ENCODE measurements at places on chromosomes 3 and 15.

DNA sequence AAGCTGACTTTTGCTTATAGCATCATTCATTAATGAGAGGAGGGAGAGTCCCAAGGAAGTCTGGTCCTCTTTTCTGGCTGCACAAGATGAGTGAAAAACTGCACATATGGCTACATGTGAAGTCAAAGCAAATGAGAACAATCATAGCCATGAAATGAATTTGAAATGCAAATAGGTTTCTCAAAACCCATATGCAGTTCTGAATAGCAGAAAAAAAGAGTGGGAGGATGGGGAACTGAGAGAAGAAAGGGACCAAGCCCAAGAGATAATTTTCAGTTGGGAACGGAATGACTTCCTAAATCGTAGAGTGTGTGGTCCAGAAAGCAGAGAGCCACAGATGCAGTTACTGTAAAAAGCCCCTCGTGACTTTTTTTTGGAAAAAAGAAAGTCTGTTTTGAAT lies 66.3 kb downstream of the GTPBP8 start:
- DNase-seq: no peak

DNA sequence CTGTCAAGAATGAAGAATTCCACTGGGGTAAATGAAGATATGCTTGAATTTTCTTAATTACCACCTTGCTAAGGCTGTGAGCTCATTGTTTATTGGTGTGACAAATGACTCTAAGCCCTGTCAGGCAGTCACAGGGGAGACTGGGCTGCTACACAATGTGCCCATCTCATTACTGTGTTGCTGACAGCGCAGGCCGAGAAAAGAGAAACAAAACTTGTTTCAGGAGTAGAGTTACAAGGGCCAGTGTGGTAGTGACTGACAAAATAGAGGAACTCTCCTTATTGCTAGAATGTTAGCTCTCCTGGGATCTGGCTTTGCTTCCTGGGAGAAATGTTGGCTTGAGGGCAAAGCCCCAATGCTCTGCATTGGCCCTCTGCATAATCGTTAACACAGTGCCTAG lies 130.4 kb upstream of the CRBN start:
- no peak for DNase-seq

DNA sequence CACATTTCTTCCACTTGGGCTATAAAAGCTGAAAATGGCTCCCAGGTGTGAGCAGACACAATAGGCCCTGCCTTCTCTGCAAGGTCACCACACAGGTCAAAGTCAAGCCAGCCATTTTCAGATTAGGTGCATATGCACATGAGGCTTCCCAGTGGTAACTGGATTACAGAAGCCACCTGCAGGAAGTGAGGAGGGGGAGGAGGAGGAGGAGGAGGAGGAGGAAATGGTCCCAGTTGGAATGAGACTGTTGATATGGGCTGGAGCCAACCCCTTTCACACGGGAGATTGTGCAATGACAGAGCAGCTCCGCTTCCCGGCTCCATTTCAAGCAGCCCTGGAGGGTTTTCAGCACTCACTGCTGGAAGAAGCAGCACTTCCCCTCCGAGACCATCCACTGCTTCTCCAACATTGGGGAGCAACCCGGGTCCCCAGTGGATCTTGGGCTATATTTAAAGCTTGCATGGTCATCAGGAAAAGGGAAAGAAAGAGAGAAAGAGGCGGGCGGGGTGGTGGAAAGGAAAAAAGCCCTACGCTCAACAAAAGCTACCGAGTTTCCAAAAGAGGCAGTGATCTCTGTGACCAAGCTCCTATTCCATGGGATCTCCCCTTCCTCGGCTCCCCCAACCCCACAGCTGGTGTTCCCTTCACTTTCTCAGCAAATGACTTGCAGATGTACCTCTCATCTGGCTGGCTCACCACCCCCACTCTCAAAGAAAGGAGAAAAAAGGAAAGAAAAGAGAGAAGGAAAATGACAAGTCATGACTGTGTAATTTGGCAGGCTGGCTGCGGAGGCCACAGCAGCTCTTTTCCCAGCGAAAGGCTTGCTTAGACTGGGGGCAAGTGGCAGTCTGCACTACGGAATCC lies 58.3 kb downstream of the LRIG1 start:
- DNase-seq: peak; percentile 76

- no peak for DNase-seq
Observed at GRCh38 chr3:160612386-160613075, 47.2 kb upstream of the KPNA4 start.

- DNase-seq: no peak
Observed at GRCh38 chr15:88619796-88620195, 1.3 kb upstream of the AEN start.

DNA sequence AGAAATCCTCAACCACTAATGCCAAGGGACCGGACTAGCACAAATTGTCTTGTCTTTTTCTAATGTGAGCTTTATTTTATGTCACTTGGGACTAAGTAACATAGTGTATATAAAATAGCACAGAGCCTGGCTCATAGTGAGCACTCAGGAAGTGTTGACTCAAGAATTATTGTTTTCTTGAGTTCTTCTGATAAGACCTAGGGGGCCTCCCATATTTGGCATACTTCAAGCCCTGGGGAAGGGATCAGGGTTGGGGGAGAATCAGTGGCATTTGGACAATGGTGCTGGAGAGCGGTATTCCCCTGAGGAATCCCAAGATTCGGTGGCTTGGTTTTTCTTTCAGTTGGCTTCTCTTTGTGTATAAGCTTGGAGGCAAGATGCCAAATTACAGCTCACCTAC lies 19.4 kb downstream of the ZNF80 start:
- no peak for DNase-seq

GRCh38 chr3:193788189-193788991 lies 195.4 kb downstream of the OPA1 start:
- DNase-seq: no peak

GRCh38 chr3:35528728-35529127 lies 110.6 kb upstream of the ARPP21 start:
- no peak for DNase-seq

DNA sequence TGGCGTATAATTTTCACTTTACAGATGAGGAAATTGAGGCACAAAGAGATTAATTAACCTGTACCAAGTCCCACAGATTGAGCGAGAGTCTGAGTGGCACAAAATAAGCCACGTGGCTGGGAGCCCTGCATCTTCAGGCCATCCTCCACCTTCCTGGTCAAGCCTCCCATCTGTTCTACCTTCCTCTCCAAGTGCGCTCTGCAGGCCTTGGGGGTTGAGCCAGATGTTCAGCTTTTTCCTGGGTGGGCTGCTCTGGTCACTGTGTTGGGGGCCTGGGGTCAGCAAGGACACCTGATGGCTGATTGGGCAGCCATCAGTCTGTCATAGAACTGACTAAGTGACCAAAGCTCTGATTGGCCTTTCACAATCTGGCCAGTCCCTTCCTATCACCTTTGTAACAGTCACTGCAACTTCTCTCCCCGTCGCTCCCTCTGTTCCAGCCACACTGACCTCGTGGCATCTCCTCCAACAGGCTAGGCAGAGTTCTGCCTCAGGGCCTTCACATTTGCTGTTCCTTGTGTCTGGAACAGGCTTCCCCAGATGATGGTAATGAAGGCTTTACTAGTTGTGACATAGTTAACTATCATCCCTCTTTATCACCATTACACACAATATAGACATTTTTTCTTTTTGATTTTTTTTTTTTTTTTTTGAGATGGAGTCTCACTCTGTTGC lies 46.8 kb downstream of the SCN5A start:
- no peak for DNase-seq

GRCh38 chr3:196131921-196132320 lies 50.0 kb upstream of the TFRC start:
- DNase-seq: no peak

DNA sequence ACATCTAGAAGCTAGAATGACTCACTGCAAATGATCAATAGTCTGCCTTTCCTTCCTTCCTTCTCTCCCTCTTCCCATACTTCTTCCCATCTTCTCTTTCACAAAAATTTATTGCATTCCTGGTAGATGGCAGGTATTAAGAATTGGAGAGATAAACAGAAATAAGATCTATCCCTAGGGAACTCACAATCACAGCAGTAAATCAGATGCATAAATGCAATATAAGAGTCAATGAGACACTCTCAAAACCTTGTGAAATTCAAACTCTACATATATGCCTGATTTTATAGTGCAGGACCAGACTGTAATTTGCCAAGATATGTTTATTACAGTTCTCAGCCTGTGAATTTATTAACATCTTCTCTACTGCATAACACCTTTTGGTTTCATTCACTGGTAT lies 78.3 kb upstream of the ARL6 start:
- DNase-seq: no peak

GRCh38 chr3:127770671-127771355 lies 51.5 kb downstream of the MGLL start:
- no peak for DNase-seq

DNA sequence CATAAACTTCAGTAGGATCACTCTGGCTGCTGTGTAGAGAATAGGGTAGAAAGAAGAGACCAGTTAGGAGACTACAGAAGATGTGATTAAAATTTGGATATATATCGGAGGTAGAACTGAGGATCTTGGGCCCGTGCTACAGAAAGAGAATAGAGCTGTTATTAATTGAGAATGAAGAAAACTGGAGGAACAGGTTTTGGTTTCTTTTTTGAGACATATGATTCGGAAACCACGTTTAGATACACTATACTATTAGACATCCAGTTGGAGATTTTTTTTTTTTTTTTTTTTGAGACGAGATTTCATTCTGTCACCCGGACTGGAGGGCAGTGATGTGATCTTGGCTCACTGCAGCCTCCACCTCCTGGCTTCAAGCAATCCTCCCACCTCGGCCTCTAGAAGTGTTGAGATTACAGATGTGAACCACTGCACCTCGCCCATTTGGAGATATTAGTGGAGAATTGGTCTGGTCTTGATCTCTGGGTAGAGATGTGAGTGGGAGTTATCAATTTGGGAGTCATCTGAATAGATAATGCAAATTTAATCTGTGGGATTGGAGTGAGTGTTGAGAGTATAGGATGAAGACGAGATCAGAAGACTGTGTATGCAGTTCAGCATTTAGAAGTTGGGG lies 50.9 kb downstream of the TCF12 start:
- DNase-seq: no peak

DNA sequence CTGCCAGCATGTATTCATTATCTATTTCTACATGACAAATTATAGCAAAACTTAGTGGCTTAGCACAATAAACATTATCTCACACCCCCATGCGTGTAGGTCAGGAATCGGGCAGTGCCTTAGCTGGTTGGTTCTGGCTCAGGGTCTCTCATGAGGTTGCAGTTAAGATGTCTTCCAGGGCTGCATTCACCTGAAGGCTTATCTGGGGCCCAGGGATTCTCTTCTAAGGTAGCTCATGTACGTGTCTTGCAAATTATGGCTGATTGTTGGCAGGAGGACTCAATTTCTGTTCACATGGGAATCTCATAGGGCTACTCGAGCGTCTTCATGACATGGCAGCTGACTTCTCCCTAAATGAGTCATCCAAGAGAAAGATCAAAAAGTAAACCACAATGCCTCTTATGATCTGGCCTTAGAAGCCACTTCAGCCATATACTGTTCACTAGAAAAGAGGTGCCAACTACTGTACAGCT lies 42.9 kb upstream of the TSC22D2 start:
- DNase-seq: no peak
